ENCODE measurements at places on chromosomes 16 and 17.

GRCh38 chr16:57032931-57033330 lies 43.6 kb downstream of the NLRC5 start:
- DNase-seq = no peak

DNA sequence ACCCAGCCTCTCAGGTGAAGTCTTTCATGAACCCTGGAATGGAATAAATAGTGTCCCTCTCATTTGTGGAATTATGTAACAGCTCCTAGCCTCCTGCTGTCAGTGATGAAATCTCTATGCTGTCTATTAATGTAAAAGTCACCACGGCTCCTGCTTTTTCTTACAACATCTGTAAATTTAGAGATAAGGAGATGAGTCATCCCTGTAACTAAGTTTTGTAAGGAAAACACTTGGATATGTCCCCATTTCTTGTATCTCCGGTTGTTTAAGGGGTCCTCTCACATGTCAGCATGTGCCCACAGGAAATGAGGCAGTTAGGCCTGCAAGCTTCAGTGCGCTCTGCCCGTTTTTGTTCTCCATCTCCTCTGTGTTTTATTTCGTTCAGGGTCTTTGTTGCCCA lies 2.8 kb upstream of the NAT9 start:
- no peak for DNase-seq

GRCh38 chr17:68732301-68732749 lies 131.2 kb upstream of the FAM20A start:
- DNase-seq = no peak

- no peak for DNase-seq
Measured at GRCh38 chr16:23847948-23848347, 12.2 kb downstream of the PRKCB start.

- DNase-seq = no peak
Measured at GRCh38 chr17:40539711-40540411, 25.4 kb downstream of the CCR7 start.

- no peak for DNase-seq
Measured at GRCh38 chr17:64055183-64056142, 35.0 kb upstream of the ICAM2 start.

GRCh38 chr17:79252886-79253285 lies 178.3 kb downstream of the ENGASE start:
- no peak for DNase-seq

GRCh38 chr17:8022360-8023003 lies 16.4 kb upstream of the ALOX15B start:
- no peak for DNase-seq

DNA sequence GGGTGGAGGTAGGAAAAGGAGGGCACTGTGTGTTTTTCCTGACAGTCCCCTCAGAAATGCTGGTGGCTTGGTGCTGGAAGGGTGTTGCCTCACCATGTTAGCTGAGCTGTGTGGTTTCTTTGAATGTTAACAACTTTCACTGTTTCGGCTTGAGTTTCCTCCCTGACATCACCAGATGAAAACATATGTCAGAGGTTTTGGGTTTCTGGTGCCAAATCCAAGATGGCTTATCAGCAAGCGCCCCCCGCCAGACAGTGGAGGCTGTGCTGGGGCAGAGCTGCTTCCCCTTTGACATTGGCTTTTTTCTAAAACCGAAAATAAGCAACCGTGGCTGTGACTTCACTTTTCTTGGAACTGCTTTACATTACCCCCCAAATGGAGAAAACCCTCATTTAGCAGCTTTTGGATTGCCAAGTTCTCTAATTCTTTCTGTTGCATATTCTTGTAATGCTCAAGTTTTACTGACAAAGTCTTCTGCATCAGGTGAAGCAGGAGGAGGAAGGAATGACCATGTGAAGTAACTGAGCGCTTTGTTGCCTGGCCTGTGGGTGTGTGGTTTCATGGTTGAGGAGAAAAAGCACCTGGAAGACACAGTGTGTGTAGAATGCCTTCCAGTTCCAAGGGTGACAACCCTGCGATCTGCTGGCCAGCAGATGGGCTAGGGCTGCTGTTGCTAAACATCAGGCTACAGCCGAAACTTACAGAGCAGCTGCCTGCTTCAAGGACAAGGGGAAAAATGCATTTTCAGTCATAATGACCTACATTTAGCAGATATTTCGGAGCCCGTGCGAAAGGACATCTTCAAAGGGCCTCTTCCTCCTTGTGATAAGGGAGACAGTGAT lies 9.7 kb downstream of the RMI2 start:
- no peak for DNase-seq

DNA sequence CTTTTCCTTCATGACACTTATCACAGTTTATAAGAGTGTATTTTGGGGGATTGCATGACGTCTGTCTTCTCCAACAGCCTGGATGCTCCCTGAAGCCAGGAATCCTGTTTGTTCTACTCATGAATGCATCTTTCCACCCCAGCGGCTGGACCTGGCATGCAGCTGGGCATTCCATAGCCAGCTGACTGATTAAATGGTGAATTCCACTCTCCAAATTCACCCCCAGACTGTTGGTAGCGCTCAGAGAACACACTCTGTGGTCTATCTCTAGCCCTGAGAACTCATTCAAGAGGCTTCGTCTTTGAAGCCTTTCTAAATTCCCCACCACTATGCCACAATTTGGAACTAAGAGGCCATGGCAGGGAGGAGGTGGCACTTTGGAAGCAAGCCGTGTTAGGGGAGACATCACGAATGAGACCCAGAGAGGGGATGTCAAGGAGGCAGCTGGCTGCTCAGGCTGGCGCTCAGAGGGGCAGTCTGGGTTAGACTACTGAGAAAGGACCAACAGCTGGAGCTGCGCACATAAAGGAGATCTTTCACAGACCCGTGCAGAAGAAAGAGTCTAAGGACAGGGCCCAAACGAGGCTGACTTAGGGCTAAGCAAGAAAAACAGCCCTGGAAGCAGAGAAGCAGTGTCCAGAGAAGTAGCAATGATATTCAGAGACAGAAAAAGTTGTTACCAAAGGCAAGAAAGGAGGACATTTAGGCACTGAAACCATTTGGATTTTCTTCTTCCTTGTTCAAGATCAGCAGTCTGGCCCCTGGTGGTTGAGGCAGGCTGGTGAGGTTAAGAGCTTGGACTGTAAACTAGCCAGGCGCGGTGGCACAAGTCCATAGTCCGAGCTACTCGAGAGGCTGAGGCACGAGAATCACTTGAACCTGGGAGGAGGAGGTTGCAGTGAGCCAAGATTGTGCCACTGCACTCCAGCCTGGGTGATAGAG lies 42.4 kb upstream of the ZNF629 start:
- DNase-seq = no peak

DNA sequence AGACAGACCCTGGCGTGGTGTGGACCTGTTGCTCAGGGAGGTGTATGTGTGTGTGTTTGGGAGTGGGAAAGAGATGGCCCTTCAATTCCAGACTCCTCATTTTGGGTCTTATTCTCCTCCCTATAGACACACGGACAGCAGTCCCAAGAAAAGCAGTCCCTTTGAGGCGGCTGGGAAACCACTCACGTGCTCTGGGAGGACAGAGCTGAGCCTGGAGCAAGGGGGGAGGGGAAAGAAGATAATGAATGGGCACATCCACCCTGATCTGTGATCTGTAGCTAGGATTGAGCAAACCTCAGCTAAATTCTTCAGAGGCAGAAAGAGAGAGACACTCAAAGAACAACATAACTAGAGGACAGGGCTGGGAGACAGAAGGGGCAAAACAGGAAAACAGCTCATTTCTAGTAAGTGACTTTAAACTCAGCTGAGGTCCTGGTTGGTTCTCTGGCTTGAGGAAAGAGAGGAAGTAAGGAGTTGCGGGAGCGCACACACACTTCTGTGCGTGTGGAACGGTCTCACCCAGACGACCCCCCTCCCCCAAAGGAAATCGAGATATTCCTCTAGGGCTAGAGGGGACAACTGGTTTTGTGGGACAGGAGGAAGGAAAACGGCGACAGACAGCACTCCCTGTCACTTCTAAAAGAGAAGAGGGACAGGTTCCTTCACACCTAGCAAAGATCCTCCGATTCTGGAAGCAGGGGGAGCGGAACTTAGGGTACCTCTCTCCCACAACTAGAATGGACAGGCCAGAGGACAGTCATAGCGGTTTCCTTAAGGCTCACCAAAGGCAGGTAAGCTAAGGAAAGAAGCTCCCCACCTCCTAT lies 658 bp downstream of the RAB5C start:
- DNase-seq = no peak

DNA sequence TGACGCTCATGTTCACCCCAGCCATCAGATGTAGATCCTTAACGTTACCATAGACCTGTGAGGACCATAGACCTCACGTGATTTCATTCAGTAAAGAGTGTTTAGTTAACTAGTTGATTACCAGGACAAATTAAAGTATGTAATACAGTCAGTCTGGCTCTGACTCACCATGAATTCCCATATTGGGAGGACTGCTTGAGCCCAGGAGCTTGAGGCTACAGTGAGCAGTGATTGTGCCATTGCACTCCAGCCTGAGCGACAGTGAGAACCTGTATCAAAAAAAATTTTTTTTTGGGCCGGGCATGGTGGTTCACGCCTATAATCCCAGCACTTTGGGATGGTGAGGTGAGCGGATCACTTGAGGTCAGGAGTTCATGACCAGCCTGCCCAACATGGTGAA lies 13.5 kb upstream of the FA2H start:
- no peak for DNase-seq

GRCh38 chr16:84416407-84417321 lies 48.3 kb downstream of the ATP2C2 start:
- DNase-seq = no peak

DNA sequence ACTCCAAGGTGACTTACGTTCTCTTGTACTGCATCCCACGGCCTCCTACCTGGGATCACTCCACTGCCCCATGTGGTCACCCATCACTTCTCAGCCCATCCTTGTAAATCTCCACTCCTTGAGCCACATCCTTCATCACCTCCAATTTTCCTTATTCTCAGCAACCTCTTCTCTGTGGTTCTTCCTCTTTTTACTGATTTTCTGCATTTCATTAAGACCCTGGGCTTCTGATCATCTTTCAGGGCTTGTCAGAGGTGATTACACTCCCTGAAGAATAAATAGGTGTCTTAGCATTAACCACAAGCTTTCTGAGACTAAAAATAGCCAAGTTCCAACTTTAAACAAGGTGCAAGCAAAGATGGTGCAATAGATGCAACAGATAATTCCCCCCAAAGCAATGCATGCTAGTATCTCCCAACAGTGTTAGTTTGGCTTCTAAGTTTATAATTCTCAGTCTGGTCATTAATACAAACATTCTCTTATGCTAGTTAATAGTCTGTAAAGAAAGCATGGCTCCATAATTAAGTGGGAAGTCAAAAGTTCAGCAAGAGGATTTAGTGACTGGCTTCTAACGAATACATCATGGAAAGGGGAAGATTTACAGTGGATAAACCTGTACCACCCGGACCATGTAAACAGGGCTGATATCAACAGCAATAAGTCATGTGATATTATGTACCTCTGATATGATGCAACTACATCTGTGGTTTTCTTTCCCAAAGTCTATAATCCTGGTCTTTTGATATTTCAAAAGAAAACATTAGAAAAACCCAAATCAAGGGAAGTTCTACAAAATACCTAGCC lies 47.4 kb upstream of the FOXJ1 start:
- no peak for DNase-seq

DNA sequence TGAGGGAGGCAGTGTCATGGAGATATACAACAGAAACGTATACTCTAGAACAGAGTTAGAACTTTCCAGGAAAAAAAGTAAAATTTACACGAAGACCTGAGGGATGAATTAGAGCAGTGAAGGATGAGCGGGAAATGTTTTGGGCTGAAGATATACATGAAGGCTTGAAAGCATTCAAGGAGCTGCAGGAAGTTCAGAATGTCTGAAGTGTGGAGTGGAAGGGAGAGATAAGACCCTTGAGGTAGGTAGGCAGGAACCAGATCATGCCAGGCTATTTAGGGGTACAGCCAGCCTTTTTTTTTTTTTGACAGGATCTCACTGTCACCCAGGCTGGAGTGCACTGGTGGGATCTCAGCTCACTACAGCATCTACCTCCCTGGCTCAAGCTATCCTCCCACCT lies 3.2 kb upstream of the NLK start:
- DNase-seq = no peak

DNA sequence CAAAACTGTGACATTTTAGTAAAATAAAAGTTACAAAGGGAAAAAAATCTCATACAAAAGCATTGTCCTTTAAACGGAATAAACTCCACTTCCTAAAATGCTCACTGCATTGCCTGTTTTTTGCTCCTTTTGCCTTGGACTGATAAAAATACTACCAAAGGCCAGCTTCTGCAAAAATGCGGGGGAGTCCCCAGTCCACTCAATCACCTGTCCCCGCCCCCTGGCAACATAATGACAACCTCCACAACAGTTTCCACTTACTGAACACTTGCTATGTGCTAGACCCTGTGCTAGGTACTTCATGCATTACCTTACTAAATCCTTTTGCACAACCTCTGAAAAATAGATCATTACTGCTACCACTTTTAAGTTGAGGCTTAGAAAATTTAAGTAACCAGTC lies 172.7 kb upstream of the CCL2 start:
- DNase-seq = no peak

- DNase-seq = no peak
Measured at GRCh38 chr16:11089504-11090124, 145.2 kb downstream of the CLEC16A start.

GRCh38 chr17:27995554-27995953 lies 46.9 kb upstream of the NLK start:
- DNase-seq = no peak

DNA sequence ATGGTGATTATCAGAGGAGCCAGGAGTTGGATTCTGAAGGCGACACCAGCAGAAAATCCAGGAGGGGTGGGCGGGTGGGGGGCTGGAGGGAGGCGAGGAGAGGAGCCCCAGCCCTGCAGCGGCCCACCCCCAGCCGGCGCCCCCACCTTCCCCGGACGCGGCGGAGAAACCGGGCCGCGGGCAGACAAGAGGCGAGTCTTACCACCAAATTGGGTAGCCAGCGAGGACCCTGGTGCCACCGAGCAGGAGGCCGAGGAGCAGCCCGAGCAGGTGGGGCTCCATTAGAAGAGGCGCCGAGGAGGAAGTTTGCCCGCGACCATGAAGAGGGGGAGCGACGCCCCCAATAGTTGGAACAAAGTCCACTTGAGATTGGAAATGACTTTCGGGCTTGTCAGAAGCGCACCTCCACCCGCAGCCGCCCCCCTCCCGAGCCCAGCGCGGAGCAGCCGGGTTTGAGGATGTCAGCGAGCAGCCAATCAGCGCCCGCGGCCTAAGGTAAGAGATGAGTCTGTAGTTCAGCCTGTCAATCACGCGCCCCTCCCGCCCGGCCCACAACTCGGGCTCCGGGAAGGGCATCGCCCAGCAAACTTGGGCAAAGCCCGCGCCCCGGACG lies at the start of gene WNT3:
TSS of gene WNT3 (minus strand) at position 377 of the 613 bp plus-strand sequence. CDS start at position 282, 95 bp downstream.
- no peak for DNase-seq

GRCh38 chr17:18105595-18105994 lies 3.0 kb upstream of the MYO15A start:
- no peak for DNase-seq

DNA sequence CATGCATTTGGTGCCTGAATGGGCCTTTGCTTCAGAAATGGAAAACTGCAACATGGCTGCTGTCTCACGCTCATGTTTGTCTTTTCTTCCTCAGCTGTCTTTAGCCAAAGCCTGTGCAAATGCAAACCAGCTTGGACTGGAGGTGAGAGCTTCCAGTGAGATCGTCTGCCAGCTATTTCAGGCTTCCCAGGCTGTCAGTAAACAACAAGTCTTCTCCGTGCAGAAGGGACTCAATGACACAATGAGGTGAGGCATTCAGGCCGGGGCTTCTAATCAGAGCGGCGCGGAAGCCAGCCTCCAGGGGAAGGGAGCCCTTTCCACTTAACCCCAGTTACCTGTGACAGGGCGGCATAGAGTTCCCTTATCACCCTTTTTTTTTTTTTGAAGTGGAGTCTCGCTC lies 14.3 kb downstream of the CCNF start:
- no peak for DNase-seq

GRCh38 chr16:56647641-56648431 lies 3.9 kb upstream of the MT1B start:
- no peak for DNase-seq

- no peak for DNase-seq
Measured at GRCh38 chr16:54928016-54928356, 2.7 kb upstream of the IRX5 start.
